ENCODE measurements at places on chromosomes 11 and 22.

DNA sequence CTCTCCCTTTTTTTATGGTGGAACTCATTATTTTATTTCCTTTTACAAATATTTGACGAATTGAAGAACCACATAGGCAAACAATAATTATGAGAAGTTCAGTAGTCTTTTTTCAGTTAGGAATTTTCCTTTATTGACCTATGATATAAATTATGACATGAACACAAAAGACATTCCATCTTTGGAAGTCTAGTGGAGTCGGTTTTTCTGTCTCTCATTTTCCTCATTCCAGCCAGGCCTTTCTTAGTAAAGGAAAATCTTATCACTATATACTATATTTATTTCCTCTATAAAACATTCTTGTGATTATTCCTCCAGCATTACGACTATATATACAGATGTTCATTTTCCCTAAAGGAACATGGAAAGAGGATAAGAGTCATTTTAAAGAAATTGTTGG is 1046.1 kb downstream of the DLG2 start:
- no peak for DNase-seq

- DNase-seq = no peak
Measured at GRCh38 chr22:29370537-29370936, 17.8 kb downstream of the AP1B1 start.

DNA sequence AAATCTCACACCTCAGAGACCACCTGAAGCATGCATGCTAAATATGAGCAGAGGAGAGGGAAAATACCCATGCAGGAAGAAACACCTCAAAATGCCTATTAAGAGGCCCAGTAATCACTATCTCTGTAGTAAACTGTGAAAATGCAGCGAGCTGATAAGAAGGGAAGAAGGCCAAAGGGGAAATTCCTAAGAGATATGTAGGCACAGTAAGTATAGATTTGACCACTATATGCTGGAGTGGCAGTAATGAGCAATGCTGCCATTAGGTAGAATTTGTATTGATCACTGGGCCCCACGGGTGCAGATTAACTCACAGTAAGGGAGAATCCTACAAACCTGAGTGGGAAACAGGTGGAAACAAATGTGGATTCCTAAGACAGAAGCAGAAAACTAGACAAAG is 1813.1 kb upstream of the RAG2 start:
- no peak for DNase-seq

DNA sequence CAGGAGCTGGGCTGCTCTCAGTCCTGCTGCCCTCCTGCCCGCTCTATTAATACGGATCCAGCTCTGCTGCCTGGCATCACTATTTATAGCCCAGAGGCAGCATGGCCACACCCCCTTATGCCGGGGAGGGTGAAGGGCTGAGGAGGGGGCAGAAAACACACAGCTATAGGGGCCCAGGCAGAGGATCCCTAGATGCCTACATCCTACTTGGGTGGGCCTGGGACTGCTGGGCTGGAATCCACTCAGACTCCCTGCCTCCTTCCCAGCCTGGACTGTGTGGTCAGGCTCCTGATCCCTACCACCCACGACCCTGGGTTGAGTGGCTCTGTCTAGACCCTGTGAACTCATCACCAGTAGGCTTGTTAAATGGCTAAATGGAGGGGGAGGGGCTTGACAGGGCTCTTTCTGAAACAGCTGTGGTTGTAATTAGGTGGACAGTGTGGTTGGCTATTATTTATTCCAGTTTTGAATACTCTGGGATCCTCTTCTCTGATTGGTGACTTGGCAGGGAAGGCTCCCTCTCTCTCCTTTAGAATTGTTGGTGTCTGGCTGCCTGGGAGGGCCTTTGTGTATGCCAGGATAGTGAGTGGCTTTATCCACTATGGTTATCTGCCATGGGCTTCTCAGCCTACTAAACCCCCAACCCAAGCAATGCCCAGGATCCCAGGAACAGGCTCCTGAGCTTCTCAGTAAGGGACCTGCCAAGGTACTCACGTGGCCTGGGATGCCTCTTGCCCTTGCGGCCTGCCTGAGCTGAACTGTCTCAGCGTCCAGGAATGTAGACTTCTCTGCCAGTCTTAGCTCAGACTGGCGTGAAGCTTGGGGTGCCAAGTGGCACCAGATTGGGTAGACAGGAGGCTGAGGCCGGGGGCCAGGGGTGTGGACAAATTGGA is 15.2 kb downstream of the PHLDB1 start:
- no peak for DNase-seq

GRCh38 chr11:12291313-12291712 is 86.1 kb upstream of the PARVA start:
- no peak for DNase-seq

DNA sequence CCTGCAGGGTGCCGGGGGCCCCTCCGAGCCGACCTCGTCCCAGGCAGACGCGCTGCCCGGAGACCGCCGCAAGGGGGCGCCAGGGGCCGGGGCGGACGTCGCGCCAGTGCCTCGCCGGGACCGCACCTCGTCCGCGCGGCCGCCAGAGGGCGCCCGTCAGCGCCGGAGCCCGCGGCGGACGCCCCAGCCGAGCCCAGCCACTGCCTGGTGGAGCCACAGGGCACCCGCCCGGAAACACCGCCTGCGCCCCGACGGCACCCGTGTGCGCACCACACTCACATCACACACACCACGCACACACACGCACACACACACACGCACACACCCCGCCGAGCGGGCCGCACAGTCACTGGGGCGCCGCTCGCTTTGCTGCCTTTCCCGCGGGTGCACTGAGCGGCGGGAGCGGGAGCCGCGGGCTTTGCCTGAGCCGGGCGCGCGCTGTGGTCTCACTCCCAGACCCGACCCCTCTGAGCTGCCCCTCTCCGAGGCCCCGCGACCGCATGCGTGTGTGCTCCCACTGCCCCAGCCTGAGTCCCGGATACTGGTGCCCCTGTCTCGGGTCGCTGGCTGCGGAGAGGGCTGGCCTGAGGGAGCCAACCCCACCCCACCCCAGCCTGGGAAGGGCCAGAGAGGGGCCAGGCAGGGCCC is 449.3 kb downstream of the OPCML start:
- DNase-seq = peak; percentile 54

GRCh38 chr11:91513734-91514133 is 710.9 kb upstream of the FAT3 start:
- no peak for DNase-seq

DNA sequence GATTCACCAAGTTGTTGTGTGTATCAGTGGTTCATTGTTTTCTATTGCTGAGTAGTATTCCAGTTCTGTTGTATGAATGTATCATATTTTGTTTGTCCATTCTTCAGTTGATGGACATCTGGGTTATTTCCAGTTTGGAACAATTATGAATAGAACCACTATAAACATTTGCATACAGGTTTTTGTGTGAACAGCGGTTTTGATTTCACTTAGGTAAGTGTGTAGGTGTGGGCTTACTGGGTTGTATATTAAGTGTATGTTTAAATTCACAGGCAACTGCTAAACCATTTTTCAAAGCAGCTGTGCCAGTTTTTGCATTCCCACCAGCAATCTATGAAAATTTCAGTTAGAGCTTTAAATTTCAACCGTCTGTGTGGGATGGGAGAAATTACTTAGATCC is 217.8 kb downstream of the NELL1 start:
- DNase-seq = no peak

GRCh38 chr11:17098658-17099057 is 21.2 kb upstream of the RPS13 start:
- no peak for DNase-seq

GRCh38 chr11:116993599-116993998 is 104.6 kb downstream of the SIK3 start:
- DNase-seq = peak; percentile 40

DNA sequence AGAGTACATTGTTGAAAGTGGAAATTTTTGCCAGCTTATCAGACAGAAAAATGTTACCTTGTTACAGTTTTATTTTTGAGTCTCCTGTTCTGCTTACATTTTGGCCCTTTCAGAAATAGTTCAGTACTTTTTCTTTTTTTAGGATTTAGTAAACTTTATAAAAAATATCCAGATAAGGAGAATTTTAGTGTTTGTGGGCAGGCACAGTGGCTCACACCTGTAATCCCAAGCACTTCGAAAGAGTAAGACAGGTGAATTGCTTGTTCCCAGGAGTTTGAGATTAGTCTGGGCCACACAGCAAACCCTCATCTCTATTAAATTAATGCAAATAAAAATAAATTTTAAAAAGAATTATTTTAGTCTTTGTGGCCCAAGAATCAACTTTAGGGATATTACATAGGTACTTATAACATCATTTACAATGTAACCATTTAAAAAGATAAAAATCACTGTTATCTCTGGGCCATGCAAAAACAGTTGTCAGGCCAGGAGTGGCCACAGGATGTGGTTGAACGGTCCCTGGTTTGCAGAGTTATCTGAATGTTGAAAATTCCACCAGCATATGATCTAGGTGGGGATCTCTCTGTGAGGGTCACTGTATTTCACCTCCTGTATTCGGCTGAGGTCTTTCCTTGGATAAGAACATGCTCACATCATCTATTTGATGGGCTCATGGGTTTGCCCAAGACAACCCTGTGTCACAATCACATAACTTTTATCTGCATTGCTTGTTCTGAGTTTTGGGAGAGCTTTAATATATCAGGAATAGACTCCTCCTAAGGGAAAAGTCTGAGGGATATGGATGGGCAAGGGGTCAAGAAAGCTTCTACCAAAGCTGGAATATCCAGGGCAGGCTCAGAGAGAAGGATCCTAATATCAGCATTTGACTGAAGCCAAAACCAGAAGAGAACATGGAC is 91.5 kb downstream of the GGTLC2 start:
- DNase-seq = no peak

DNA sequence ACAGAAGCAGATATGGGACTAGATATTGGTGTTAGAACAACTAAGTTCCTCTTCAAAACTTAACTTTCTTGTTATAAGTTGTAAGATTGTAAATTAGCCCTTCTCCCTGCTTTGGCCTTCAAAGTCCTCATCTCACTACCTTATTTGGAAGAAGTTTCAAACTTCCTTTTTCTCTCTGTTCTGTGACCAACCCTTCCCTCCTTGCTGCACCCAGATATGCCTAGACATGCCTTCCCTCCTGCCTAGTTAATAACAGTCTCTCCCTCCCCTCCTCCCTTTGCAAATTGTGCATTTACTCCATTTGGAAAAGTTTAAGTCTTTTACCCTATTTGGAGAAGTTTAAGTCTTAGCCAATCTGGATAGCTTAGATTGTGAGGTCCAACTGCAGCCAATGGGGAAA is 4.9 kb downstream of the OR52K2 start:
- DNase-seq = no peak

DNA sequence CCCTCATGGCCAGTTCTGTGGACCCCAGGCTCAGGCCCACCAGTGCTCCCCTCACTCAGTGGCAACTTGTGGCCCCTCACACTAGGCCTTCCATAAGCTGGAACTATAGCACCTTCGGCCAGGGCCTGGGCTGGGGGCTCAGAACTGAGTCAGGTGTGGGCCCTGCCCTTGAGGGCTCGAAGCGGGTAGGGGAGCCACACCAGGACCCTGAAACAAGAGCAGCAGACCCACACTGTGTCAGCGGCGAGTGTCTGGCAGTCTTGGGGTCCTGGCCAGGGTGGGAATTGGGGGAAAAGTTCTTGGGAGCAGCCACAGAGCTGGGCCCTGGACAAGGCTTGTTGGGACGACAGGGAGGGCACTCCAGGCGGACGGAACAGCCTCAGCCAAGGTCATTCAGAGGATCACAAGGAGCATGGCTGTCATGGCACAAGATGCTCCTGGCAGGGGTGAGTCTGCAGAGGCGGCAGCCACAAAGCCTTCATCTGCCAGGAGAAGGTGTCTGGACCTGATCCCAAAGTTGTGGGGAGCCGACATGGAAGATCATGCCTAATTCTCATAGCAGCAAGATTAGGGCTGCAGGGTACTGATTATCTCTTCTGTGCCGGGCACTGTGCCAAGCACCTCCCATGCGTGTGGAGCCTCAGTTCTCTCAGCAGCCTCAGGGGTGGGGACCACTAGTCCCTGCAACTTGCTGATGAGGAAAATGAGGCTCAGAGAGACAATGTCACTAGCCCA is 50.7 kb downstream of the SHISAL1 start:
- no peak for DNase-seq

GRCh38 chr22:26648011-26648497 is 9.3 kb upstream of the MIAT start:
- DNase-seq = peak; percentile 63

DNA sequence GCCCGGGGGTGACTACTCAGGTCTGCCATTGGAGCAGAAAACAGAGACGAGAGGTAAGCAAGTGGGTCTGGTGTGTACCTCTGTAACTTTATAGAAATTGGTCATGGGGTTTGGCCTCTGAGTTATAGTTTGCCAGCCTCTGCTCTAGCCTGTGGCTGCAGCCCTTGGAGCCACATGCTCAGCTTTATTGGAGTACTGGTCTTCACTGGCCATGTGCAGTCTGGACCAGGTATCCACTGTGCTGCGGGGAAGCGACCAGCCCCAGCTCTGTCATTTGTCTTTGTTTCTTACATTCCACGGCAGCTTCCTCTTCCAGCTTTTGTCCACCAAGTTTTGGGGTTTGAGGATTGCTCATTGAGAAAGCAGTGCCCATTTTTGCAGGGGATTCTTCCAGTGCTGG is 453.4 kb downstream of the TBC1D22A start:
- no peak for DNase-seq

DNA sequence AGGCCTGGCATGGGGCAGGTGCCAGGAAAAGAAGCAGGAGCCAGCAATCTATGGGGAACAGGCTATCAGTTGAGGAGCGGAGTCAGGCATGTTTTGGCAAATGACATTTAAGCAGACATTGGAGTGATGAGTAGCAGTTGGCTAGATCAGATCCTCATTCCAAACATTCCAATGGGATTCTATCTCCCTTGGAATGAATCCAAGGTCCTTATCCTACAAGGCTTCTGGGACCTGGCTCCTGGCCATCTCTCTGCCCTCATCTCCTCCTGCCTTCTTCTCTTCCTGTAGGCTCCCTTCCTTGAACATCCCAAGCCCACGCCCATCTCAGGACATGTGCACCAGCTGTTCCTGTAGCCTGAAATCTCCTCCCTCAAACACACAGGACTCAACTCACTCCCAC is 1074.5 kb downstream of the TBC1D22A start:
- DNase-seq = no peak

DNA sequence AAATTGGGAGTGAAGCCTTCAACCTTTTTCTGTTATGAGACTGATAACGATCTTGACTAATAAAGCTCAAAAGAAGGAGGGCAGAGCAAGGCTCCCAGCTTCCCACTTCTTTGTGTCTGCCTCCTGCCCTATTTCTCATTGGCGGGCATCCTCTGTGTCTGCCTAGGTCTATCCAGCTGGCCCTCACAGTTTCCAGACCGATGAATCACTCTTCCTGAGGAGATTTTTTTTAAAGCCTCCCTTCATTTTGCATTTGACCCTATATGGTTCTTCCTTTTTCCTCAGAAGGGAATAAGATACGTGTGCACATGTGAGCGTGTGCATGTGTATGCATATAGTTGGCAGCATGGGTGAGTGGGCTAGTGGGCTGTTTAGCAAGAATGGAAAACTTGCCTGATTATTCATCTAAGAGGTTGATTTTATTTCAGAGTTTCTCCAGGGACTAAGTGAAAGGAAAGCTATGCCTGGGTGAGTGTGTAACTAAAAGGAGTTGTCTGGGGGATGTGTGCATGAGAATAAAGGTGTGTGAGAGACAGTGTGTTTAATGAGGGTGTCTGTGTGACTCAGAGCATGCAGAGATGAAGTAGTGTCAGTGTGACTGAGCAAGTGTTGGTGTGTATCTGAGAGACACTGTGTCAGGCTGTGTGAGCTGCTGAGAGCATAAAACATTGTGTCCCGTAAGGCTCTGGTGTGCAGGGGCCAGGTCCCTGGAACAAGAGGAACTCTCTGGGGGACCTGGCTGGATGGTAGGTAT is 12.2 kb downstream of the PHLDB1 start:
- no peak for DNase-seq

- no peak for DNase-seq
Measured at GRCh38 chr22:26399289-26399688, 29.8 kb upstream of the ASPHD2 start.

- no peak for DNase-seq
Measured at GRCh38 chr11:36628141-36628540, 30.1 kb upstream of the RAG2 start.

- DNase-seq = no peak
Measured at GRCh38 chr22:37703906-37704305, 7.1 kb downstream of the TRIOBP start.

Data from CD4-positive, alpha-beta memory T cell (primary cell).